ENCODE measurements at places on chromosomes 16 and 17.

- no peak for DNase-seq
Observed at GRCh38 chr17:68100000-68100641, 64.6 kb downstream of the KPNA2 start.

DNA sequence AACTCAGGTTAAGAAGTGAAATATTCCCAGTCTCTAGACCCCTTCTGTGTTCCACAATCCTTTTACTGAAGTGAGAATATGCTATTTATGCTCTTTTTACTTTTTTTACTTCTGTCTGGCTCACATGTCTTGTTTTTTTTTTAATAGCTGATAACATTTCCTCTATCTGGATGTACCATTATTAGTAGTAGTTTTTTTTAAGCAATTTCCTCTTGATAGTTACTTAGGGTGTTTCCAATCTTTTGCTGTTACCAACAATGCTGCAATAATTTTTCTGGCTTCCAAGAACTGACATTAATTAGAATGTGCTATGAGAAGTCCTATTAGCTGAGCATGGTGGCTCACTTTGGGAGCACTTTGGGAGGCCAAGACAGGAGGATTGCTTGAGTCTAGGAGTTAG, 32.0 kb downstream of the KSR1 start:
- no peak for DNase-seq

DNA sequence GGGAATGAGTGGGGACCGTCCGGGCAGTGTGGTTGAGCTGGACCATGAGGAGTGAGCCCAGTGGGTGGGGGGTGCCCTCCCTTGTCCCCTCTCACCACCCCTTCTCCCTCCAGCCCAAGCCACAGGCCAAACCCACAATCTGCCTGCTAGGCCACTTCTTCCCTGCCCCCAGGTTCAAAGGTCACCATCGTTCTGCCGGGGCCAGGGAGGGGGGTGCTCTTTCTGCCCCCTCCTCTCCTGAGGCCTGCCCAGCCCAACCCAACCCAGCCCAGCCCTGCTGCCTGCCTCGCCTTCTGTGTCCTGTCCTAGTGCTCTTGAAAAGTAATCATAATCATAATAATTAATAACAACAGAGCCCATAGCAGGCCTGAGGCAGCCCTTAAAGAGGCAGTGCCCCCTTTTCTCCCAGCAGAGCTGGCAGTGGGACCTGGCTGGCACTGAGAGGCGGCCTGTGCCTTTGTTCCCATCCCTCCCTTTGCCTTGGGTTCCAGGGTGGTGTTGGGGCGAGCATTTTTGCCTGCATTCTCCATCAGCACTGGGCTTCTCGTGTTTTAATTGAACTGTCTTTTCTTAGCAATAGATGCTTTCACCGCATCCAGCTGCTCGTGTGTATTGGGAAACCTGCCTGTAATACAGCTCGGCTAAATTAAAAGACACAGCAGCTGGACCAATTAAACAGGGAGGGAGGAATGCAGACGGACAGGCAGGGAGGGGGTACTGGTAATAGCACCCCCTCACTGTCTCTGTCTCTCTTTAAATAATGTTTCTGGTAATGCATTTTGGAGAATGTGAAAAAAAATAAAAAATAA, 46.8 kb downstream of the SREBF1 start:
- no peak for DNase-seq

DNA sequence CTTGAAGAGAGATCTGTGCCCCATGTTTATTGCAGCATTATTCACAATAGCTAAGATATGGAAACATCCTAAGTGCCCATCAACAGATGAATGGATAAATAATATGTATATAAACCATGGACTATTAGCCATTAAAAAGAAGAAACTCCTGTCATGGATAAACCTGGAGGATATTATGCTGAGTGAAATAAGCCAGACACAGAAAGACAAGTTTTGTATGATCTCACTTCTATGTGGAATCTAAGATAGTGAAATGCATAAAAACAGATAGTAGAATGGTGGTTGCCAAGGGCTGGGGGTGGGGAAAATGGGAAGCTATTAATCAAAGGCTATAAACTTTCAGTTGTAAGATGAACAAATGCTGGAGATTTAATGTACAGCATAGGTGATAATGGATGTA, 19.9 kb upstream of the HEATR6 start:
- no peak for DNase-seq

GRCh38 chr17:21354796-21355385, 21.3 kb upstream of the KCNJ12 start:
- DNase-seq = no peak

DNA sequence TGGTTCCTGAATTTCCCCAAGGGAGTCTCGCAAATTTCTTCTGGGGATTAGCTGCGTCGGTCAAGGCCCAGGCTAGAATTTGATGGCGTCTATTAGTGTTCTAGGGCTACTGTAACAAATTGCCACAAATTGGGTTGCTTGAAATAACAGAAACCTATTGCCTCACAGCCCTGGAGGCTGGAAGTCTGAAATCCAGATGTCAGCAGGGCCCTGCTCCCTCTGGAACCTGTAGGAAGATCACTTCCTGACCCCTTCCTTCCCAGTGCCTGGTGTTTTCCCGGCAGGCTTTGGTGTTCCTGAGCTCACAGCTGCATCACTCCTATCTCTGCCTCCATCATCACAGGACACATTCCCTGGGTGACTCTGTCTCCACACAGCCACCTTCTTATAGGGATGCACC, 24.4 kb downstream of the DHRS7C start:
- DNase-seq = no peak

GRCh38 chr16:9447195-9447551, 355.7 kb downstream of the HAPSTR1 start:
- no peak for DNase-seq

GRCh38 chr17:77128896-77129567, 11.7 kb upstream of the SEC14L1 start:
- no peak for DNase-seq

DNA sequence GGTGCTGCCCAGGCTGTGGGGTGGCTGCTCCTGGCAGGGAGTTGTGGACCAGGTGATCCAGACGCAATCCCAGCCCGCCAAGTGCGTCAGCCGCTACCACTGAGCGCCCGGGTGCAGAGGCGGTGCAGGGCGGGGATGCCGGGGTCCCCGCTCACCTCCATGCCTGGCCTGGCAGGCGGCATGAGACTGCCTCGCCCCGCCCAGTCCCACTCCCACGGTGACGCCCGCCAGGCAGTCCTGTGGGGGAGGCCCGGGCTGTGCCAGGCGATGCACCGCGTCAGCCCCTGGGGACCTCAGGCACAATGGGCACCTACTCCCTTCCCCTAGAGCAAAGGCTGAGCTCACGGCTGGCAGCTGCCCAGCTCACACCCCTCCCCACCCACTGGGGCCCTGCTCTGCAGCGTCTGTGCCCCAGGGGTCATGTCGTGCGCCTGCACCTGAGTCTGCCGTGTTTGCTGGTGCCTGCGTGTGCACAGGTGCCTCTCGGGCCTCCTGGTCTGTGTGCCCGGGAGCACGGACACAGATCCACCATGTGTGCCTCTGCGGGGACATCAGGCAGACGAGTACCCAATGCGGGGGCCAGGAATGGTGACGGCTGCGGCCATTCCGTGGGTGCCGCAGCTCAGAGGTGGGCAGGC, 5.3 kb downstream of the RPUSD1 start:
- no peak for DNase-seq

GRCh38 chr16:81940781-81941560, 70.3 kb downstream of the SDR42E1 start:
- DNase-seq = no peak

DNA sequence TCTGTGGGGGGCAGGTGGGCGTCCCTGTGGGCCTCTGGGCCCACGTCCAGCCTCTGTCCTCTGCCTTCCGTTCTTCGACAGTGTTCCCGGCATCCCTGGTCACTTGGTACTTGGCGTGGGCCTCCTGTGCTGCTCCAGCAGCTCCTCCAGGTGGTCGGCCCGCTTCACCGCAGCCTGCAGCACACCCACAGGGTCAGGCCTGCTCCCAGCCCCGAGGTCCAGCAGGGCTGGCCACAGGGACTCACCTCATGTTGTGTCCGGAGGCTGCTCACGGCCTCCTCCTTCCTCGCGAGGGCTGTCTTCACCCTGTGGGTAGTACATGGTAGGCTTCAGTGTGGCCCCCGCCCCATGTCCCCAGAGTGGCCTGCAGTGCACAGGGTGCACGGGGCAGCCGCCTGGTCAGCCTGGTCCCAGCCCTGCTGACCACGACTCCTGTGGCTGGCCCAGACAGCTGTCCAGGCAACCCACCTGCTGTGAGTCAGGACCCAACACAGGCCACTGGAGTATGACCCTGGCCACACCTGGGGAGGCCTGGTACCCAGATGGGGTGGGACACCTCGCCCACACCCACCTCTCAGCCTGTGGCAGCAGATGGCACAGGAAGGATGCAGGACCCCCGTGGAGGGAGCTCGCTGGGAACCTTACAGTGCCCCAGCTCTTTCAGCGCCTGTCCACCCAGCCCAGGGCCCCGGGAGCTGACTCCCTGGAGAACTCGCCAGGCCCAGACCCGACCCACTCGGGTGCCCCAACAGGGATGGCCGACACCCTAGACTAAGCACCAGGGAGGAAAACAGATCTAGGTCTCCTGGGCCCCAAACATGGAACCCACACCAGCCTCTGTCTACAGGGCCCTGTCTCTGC, 23.9 kb upstream of the AATK start:
- DNase-seq = no peak

DNA sequence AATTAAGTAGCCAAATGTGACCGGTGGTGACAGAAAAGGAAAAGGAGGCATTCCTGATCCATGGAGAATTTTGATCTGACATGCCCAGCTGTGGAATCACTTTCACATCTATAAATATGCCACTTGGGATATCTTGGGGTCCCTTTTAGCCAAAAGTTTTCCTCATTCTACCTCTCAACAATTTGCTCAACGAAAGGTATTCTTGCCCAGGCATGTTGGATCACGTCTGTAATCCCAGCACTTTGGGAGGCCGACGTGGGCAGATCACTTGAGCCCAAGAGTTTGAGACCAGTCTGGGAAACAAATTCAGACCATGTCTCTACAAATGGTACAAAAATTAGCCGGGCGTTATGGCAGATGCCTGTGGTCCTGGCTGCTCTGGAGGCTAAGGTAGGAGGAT, 24.3 kb downstream of the LITAF start:
- DNase-seq = no peak

- no peak for DNase-seq
Observed at GRCh38 chr17:16569358-16569712, 331 bp upstream of the ZNF287 start.

DNA sequence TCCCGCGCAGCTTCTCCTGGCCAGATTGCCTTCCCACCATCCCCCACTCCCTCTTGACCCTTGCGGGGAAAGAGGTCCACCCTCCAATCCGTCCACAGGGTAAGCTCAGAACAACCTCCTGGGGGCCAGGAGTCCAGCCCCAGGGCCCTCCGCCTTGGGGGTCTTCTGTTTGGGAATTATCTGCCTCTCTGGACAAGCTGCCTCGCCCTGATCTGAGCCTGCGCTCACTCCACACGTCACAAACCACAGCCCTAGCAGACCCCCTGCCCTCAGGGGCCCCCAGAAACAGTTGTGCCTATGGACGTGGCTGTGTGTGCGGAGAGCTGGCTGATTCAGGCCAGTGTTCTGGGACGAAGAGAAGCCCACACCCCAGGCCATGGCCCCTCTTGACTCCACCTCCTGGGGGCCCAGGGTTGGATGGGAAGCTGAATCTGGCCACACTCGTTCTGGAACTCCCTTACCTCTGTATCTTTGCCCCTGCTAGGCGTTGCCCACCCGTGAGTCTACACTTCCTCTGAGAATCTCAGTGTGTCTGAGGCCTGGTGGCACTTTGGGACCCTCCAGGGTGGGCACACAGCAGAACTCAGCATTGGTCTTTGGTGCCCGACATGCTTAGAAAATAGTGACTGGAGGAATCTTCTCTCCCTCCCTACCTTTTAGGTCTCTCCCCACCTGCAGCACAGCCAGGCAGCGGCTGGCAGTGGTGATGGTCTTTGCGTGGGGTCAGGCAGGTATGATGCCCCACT, 119.9 kb upstream of the SMURF2 start:
- no peak for DNase-seq

- DNase-seq = no peak
Observed at GRCh38 chr16:79041206-79041605, 559.3 kb downstream of the MAF start.

DNA sequence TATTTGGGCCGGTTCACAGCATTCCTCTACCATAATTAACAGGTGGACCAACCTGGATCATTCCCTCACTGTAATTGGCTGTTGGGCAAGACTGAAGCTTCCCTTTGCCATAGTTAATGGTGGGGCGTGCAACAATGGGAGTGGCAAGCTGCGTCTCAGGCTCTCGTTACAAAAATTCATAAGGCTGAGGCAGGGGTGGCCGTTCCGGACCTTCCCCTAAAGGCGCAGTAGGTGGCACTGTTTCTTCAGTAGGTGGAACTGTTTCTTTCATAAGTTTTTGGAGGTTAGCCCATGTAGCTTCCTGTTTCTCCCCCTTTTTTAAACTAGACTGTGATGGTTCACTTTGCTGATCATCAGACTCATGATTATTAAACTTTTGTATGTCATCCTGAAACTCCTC, 17.0 kb upstream of the TMC5 start:
- no peak for DNase-seq

DNA sequence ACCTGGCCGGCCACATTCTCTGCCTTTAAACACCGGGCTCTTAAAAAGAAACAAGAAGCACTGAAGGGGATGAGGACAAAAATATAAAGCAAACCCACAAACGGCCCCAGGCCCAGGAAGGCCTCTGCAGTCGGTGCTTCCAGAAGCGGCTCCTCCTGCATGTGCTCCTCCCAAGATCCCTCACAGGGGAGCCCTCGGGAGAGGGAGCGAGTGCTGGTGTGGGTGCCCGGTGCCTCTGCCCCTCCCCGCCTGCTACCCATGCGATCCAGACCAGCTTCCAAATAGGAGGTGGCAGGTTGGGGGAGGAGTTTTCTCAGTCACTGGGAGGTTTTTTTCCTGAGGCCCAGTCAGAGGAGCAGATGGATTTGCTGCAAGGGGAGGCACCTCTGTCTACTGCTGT, 15.8 kb downstream of the KDM8 start:
- no peak for DNase-seq

GRCh38 chr17:27597188-27597580, 33.8 kb upstream of the LGALS9 start:
- no peak for DNase-seq

All from central memory CD4-positive, alpha-beta T cell (primary cell).